RPMI8226 (cell line): ENCODE measurements at places on chromosomes 16 and 17.
A peak's percentile ranks its signal among the peaks of the same experiment; 100 is the strongest.

DNA sequence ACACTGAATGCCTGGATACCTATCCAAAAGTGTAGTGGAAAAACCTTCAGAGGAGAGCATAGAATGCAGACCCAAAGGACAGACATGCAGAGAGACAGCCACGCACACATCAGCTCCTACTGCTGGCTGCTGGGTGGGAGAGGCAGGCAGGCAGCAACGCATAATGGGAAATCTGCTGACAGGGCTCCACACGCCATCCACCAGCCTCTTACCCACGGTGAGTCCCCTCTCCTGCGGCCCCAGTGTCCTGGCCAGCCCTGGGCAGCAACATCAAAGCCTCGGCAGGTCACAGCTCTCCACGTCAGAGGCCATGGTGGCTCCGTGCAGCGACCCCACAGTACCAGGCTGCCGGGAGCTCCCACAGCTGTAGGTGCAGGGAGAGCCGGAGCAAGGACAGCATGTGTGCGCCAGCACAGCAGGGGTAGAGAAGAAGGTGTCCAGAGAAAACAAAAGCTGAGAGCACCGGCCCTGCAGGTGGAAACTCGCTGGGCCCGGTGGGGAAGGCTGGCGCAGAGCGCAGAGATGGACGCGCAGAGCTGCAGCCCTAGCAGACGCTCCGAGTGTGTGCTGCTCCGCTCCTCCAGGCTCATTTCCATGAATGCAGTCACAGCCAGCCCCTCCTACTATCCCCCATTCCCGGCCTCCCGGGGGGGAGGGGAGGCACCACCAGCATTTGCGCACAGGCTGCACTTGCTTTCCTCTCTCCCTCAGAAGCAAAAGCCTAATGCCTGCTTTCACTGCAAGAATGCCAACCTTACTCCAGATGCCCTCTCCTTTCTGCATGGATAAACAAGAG is 58.9 kb downstream of the CYTH1 start:
- peak; percentile 60 for DNase-seq

- no peak for DNase-seq
These were observed 21.5 kb downstream of the ABCC1 start for GRCh38 chr16:15970743-15971439.

DNA sequence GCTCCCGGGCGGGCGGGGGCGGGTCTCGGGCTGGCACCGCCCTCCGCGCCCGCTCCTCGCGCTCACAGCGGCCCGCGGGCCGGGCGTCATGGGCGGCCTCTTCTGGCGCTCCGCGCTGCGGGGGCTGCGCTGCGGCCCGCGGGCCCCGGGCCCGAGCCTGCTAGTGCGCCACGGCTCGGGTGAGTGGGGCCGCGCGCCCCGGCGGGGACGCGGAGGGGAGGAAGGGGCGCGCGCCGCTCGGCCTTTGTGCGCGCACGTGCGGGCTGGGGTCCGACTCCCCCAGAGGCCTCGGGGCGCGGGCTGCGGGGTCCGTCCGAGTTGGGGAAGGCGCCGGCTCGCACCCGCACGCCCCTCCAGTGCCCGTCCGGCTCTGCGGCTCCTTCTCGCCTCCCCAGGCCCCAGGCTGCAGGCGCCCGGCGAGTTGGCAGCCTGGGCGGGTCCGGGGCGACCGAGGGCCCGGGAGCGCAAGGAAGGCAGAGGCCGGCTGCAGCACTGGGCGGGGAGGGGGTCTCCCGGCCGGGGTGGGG is at the start of gene NME4:
TSS of gene NME4 (plus strand) at position 65 of the 527 bp plus-strand sequence. CDS start at position 89, 24 bp downstream.
- peak; percentile 59 for DNase-seq

DNA sequence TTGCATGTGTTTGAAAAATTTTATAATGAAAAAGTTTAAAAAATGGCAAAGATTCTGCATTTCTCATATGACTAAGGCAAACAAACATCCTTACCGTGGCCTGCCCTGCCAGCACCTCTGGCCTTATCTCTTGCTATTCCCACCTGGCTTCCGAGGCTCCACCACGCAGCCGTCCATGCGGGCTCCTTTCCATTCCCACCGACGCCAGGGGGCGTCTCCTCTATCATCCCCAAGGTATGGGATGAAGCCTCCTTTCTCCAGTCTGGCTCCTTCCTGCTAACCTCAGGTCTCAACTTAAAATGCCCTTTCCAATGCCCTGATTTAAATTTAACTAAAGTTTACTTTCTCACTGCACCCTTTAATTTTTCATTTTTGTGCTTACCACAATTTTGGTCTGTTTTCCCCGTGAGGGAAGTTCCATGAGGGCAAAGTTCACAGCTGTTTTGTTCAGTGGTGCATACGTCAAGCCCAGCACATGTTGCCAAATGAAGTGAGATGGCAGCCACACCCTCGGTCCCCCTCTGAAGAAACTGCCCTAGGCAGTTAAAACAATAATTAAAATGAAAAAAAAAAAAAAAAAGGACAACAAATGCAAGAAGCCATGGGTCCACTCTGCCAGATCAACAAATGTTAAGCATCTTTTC is 13.3 kb upstream of the SDK2 start:
- peak; percentile 33 for DNase-seq

DNA sequence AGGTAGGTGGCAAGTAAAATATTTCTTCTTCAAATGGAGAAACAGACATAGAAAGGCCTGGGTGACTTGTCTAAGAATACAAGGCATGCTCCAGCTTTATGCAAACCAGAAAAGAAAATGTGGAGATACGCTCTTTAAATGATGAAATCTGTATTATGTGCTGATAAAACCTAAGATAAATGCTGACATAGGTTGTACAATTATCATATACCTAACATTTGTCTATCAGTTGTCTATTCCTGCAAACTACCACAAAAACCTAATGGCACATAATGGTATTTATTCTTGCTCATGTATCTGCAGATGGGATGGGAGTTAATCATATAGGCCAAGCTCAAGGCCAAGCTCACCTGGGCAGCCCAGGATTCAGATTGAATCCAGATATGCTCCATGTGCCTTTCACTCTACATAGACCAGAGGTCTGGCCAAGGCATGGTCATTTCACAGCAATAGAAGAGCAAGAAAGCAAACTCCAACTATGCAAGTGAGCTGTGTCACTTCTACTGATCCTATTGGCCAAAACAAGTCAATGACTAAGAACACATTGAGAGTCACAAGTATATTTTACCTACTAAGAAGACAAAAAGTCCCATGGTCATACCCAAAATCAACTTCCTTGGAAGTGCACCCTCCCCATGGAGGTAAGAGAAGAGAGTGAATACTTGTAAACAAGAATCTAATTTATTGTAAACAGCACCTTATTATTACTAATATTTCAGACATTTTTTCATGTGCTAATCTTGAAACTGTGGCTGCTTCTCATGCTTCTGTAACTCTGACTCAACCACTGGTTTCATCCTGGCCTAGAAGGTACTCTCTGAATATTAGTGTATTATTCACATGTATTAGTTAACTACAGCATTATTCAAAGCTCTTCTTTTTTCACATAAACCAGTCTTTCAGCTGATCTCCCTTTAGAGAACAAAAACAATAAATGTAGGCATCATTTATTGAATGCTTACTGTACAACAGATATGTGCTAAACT is 270.7 kb upstream of the SOX9 start:
- no peak for DNase-seq

- DNase-seq, result no peak
These were observed 30.4 kb downstream of the TMEM100 start for GRCh38 chr17:55692276-55692675.

DNA sequence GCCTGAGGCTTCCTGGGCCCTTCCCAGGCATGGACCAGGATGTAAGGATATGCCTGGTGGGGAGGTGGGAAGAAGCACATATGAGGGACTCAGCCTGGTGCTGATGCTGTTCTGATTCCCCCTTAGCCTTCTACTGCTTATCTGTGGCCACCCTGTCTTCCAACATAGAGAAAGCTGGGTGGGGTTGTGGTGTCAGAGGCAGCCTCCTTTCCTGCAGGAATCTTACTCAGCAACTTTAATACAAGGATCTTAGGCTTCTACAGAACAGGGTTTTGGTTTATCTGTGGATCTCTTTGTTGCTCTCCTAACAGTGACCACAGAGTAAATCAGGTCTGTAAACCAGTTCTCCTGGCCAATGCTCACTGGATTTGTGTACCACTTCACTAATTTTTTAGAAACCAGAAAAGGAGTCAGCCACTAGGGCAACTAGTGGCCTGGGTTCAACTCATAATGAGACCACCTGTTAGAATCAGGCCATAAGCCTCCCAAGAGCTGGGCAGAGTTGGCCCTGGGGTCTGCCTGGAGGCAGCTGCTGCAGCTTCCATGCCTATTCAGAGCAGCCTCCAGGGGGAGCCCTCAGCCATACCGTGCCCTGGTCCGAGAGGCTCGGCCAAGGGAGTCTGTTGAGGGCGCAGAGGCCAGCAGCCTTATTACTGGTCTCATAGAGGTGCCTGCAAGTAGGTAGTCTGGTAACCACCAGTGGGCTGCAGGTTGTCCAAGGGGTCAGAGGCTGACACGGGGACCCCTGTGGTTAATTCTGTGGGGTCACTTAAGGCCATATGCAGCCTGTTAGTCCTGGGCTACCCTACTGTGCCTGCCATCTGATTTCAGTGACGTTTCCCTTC is 7.1 kb downstream of the HAS3 start:
- peak; percentile 76 for DNase-seq

GRCh38 chr17:34314279-34314678 is 5.0 kb upstream of the CCL8 start:
- DNase-seq, result no peak

DNA sequence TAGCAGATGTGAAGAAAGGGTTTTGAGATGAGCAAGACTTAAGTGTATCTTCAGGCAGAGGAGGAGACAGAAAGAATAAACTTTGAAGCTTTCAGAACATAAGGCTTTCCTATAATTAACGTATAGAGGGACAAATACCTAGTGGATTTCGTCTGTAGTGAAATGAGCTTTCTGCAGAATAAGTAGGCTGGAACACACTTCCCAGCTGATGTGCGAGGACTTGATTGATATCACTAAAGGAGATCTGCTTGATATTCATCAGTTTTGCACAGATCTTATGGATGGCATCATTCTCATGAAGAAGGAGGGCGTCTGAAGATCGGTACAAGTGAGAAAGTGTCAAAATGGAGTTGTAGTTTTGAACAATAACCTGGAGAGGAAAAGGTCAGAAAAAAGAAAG is 14.8 kb downstream of the TUBD1 start:
- no peak for DNase-seq

- DNase-seq, result peak; percentile 76
These were observed at the start of gene SKAP1 for GRCh38 chr17:48429638-48430586. SKAP1 (minus strand) TSS chr17:48430214.

GRCh38 chr16:12573730-12574383 is 229.8 kb downstream of the CPPED1 start:
- DNase-seq, result peak; percentile 47

- DNase-seq, result no peak
These were observed 32.4 kb downstream of the VWA3A start for GRCh38 chr16:22124583-22125284.

DNA sequence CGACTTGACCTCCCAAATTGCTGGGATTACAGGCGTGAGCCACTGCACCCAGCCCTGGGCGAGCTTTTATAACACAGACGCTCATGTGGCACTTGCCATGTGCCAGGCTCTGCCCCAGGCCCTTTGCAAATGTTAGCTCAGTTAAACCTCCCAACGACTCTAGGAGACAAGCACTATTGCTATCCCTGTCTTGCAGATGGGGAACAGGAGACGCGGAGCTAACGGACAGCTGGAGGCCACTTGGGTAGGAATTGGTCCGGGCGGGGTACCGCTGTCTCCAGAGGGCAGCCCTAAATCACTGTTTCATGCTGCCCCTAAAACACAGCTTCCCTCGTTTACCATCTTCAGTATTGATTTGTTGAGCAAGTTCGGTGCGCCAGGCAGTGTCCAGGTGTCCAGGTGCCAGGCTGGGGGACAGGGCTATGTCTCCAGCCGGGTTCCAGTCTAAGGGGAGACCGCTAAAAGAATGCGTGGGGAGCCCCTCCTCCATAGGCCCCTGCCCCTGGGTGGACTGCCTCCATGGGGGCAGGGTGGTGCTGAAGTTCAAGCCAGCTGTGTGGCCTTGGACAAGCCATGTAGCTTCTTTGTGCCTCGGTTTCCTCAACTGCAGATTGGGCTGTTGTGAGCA is 23.7 kb downstream of the TMEM235 start:
- DNase-seq, result no peak

- DNase-seq, result no peak
These were observed 341.9 kb upstream of the CDH11 start for GRCh38 chr16:65463652-65464260.

GRCh38 chr16:79191933-79192332 is 408.6 kb downstream of the MAF start:
- no peak for DNase-seq

GRCh38 chr17:58092101-58092796 is 9.0 kb downstream of the DYNLL2 start:
- DNase-seq, result no peak

GRCh38 chr17:39123627-39124026 is 27.8 kb downstream of the PLXDC1 start:
- peak; percentile 66 for DNase-seq
